Pons (tissue), 1 donor: ENCODE measurements at places on chromosomes 5 and 9.

GRCh38 chr9:134935056-134935640 is 17.4 kb upstream of the FCN1 start:
- no peak for DNase-seq

- no peak for DNase-seq
These were observed 217.9 kb upstream of the VLDLR start for GRCh38 chr9:2403701-2404100.

DNA sequence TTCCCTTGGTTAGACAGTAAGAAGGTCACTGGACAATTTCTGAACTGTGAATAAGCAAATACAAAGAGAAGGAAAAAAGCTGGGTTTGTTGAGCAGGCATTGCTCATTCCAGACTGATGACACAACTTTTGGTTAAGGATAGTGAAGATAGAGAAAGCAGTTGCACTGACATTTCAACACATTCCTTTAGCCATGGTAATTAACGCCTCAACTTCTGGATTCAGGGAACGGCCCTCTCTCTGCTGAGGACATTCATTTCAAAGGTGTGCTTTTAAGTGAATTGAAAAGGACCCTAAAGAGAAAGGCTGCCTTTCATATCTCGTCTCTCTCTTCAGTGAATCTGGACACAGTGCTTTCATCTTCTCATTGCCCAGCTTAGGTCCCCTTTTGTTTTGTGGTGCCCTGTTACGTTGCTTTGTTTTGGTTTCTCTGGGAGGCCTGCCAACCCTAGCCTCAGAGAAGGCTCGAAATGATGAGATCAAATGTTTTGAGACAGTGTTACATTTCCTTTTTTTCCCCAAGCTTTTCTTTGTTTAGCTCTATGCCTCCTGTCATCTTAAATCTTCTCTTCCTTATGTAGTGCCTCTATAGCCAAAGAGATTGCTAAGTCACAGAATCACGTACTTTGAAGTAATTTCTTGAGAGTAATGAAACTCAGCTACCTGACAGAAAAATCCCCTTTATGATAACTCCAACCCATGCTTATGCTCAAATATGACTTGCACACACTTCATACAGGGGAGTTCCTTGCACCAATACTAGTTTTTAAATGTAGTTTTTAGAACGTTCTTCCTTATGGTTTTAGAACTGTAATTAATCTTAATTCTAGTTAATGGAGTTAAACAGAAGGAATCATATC is 94.4 kb upstream of the IFNE start:
- DNase-seq: peak; percentile 64

- no peak for DNase-seq
These were observed 26.2 kb downstream of the RAD23B start for GRCh38 chr9:107309271-107309670.

DNA sequence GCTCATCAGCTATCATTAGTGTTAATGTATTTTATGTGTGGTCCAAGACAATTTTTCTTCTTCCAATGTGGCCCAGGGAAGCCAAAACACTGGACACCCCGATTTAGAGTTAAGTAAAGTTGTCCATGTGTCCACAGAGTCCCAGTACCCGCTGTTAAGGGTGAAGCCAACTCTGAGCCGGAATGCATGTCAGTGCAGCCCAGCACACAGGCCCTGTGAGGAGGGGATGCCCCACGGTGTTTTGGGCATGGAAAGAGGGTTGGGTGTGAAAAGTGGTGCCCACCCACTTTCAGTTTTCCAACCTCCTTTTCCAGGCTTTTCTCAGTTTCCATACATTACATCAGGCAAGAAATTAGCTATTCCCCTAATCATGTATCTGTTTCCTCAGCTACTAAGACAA is 24.4 kb downstream of the SHC3 start:
- no peak for DNase-seq

- DNase-seq: no peak
These were observed 551.0 kb downstream of the KIF4B start for GRCh38 chr5:155564541-155564940.

DNA sequence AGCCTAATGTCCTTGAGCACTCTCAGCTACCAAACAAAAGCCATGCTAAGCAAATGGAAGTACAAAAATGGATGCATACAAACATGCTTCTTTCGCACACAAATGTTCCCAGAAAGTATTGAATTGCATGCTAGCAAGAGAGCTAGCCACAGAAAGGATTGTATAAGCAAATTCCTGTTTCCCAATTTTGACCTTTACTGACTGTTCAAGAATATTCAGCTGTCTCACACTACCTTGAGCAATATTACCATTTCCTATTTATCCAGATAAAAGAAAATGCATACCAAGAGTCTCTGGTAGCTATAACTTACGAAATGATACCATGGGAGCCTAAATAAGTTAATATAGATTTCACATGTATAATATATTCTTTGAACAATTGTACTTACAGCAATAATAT is 264.6 kb downstream of the TMEM167A start:
- no peak for DNase-seq

GRCh38 chr5:149887622-149888183 is 56.9 kb downstream of the PDE6A start:
- no peak for DNase-seq

GRCh38 chr5:133792655-133793054 is 175.8 kb downstream of the C5orf15 start:
- no peak for DNase-seq

- DNase-seq: no peak
These were observed 297.4 kb downstream of the CETN3 start for GRCh38 chr5:90112033-90112692.

GRCh38 chr5:34736445-34737115 is 80.5 kb downstream of the RAI14 start:
- no peak for DNase-seq

- no peak for DNase-seq
These were observed 1530.6 kb upstream of the CDH6 start for GRCh38 chr5:29662876-29663275.

- DNase-seq: no peak
These were observed 202.6 kb downstream of the DENND1A start for GRCh38 chr9:123727332-123727731.

DNA sequence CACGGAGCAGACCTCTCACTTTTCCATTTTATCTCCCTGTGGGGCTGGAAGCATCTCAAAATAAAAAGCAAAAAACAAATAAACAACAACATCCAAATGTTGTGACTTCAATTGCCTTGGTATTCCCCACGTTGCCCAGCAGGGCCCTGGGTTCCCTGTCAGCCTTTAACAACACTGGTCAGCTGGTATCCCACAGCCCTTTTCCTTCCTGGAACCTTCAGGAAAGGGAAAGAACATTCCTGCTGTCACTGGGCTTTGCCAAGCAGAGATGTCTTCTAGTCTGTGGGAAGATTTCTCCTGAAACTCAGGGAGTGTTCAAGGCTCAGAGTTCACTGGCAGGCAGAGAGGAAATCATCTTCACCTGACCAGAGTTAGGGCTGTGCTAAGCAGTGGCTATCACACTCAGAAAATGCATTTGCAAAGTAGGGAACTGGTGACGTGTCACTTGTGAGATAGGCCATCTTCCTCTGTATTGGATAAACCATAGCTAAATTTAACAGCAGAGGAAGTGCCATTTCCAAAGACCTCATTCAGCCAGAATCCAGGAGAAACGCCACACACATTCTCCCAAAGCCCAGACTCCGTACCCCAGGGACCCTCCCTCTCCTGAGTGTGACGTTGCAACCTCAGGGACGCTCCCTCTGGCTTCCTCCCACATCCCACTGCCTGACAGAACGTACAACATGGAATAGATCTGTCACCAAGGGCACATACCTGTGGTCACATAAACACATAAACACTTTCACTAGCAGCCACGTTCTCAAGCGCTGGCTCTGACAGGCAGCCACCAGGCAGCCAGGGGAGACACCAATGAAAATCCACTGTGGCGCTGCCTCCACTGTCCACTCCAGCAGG is 274.0 kb upstream of the DAPK1 start:
- no peak for DNase-seq

DNA sequence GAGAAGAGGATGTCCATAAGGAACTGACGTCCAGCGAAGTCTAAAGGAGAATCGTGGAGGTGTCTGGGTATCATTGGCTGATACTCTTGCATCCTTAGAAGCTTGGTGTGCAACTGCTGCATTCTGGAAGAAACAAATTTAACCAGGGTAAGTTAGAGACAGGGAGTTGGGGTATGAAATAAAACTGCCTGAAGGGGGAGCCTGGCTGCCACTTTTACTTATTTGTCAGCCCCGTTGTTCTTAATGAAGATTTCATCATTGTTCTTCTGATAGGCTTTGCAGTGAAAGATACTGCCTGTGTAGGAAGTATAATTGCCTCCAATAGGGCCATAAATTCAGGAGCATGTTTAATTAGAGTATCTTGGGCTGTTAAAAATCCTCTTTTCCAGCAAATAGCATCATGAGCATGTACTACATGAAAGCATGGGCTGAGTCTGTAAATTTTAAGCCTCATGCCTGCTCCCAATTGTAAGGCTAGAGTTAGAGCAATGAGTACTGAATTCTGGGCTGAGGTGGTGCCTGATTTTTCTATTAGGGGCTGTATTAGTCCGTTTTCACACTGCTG is 1264.5 kb upstream of the ACO1 start:
- peak; percentile 31 for DNase-seq

DNA sequence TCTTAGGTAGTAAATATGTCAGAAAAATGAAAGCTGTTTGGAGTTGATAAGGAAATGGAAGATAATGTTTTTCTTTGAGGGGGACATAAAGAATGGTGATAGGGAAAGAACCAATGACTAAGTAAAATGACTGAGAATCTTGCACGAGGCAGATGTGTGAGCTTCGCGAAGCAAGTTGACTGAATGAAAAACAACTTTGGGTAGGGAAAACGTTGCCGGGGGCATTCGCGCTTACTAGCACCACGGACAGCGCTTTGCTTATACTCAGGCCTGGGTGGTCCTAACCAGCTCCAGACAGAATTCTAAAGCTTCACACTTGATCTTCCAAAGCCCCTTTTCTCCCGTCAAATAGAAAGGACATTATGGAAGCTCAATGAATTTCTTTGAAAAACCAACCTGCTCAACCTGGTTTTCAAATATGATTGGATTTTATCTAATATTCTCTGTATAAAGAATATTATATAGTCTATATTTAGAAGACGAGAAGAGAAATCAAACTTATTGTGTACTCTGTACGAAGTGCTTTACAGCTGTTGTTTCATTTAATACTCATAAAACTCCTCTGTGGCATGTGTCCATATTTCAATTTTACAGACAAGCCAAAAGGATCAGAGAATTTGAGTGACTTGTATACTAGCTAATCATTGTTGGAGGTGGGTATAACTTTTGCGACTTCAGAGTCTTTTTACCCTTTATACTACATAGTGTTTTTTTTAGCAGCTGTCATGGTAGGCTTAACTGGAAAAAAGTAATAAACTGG is 1.9 kb upstream of the CDKN2B start:
- no peak for DNase-seq

GRCh38 chr9:128188209-128188608 is 3.2 kb downstream of the CIZ1 start:
- DNase-seq: no peak

GRCh38 chr9:84349671-84350070 is 9.1 kb upstream of the SLC28A3 start:
- DNase-seq: no peak

DNA sequence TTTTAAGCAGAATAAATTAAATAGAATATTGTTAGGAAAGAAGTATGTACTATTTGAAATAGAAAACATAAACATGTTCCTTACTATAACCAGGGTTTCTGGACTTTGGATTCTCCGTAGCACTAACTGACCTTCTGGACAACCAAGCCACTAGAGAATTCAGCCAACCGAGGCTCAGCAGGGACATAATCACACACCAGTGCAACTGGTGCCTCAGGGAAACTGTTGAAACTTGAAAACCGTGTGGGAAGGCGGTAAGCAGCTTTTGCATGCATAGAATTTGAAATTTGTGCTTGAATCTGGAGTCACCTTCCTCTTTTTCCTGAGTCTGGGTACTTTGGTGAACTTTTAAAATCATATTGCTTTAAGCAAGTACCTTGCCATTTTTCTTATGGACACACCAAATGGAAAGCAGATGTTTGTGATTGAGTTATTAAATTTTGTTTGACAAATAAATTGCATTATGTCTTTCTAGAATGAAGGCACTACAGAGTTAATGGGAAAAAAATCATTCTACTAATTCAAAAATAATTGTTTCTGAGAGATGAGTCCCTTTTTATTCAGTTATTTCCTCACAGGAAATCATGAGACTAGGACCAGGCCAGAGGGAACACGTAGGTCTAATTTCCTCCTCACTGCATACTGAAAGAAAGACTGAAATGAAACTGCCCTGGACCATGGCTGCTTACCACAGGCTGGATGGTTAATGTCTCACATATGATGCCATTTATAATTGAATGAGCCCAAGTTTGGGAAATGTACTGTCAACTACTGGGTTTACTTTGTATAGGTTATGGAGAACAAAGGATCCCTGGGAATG is 20.6 kb upstream of the SCAMP1 start:
- DNase-seq: no peak

DNA sequence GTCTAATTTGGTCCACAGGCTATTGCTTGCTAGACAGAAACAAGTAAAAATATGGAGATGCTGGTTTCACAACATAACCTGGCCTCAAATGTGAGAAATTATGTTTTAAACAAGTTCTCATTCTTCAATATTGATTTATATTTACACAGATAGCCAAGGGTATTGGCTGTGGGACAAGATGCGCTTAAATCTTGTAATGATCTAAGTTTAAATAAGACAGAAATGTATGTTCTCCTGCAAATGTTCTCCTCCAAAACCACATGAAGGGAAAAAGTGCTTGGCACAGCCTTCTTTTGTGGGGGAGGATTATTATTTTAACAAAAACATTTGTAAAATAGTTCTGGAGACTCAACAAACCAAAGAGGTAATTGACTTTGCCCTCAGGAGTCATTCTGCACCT is 356.0 kb downstream of the DMAC1 start:
- no peak for DNase-seq

DNA sequence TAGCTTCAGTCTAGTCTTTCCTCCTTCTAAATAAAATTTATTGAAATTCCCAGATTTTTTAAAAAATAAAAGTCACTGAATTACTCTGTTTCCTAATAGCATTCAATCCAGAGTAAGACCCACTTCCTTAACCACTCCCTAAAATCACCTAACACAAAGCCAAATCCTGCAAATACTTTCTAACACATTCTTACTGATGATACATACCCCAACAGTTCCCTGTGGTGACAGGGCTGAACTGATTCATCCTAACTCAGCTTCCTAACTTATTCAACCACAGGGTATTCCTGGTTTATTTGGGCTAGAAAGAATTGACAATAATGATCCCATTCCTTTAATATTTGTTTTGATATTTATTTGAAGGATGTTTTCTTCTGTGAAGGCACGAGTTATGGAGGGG is 40.7 kb upstream of the ZNF300 start:
- no peak for DNase-seq
